ENCODE measurements at places on chromosomes 16 and 17. TPM values are rescaled to one million over a fixed set of nuclear protein-coding genes. Genes with fewer than 3 reads are reported as not detected.

DNA sequence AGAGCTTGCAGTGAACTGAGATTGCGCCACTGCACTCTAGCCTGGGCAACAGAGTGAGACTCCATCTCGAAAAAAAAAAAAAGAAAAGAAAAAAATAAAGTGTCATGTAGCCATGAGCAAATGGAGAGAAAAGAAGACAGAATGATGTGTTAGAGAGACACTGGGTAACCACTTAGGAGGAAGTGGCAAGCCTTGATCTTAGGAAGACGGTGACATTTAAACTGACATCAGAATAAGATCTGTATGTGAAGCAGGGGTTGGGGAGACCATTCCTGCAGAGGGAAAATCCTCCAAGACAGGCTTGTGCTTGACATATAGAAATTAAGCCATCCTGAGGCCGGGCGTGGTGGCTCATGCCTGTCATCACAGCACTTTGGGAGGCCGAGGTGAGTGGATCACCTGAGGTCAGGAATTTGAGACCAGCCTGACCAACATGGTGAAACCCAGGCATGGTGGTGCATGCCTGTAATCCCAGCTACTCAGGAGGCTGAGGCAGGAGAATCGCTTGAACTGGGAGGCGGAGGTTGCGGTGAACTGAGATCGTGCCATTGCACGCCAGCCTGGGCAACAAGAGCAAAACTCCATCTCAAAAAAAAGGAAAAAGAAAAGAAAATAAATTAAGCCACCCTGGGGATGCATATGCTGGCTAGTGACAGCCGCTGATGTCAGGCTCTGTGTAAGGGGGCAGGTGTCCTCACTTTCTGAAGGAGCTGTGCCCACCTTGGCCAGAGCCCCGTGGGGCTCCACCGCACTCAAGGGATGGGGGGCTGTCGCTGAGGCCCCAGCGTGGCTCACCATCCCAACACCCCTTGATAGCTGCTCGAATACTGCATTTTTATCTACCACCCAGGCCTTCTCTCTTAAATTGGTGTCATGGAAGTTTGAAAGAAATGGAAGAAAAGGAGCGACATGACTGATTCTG, 13.1 kb upstream of the CYB5B start:
- DNase-seq: no peak

DNA sequence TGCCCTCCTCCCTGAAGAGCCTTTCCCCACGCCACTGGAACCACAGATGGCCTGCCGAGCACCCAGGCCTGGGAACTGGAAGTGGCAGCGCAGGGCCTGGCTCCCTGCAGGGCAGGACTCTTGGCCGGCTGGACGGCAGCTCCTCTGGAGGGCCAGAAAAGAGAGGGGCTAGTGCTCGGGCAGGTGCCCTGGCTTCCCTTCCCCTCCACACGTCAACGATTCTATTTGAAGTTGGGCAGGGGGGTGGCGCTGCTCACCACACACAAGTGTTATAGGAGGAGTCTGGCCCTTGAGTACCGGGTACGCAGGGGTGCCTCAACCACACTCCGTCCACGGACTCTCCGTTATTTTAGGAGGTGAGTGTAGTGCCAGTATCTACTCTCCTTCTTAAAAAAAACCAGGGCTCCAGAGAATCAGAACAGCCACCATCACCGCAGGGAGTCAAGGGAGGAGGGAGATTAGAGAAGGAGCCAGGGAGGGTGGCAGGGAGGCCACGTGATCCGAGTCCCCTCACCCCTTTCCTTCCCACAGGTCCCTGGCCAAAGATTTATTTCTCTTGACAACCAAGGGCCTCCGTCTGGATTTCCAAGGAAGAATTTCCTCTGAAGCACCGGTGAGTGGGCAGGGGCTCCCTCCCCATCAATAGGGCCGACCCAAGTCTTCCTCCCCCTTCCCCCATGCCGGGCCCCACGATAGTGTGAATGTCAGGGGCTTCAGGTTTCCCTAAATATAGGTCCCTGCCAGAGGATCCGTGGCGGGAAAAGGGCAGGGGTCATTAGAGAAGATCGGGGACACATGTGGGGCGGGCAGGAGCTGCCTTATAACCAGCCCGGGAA, 1.4 kb upstream of the ALDOA start:
- DNase-seq: peak; percentile 80

DNA sequence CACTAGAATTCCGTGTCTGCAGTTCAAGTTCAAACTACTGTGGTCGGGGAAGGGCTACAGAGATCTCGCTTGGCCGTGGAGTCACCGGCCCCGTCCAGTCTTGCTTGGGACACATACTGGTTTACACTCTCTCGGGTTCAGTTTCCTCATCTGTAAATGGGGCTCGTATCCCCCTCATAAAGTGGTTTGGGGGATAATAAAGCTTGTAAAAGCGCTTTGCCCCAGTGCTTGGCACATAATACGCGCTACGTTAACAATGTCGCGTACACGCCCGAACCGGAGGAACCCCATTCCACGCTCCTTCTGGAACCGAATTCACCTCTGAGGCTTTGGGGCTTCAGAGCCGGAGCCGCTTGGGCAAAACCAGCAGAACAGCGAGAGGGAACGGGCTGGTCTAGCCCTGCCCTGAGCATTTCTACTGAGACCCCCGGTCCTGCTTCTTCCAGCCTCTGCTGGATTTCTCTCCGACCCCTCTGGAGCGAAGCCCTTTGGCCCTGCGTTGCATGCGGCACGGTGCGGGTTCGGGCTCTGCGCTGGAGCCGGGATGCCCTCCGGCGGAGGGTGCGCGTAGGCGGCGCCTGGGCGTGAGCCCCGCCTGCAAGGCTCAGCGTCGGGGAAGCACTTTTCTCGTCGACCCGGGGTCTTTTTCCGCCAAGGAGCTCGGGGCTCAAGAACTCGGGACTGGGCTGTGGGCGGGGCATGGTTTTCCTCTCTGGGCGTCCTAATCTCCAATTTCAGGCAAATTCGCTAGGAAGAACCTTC, 26.1 kb upstream of the HOXB13 start:
- DNase-seq: no peak

DNA sequence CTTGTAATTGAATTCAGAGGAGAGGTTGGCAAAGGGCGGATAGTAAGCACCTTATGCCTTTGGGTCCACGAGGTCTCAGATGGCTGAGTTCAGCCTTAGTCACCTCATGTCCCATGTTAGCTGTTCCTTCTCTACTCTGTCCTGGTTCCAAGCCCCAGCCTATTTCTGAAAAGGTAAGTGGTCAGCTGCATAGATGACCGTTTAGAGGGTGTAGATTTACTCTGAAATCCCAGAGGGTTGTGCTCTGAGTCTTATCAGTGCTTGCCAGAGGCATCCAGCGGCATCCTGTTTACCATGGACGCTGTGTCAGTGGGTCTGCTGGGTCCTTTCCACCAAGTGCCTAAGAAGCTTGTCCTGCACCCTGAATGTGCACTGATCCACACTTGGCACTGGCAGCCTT, 1.9 kb downstream of the ZNF778 start:
- DNase-seq: no peak

The CNGB1 gene
- total RNA-seq: 0.75 TPM

DNA sequence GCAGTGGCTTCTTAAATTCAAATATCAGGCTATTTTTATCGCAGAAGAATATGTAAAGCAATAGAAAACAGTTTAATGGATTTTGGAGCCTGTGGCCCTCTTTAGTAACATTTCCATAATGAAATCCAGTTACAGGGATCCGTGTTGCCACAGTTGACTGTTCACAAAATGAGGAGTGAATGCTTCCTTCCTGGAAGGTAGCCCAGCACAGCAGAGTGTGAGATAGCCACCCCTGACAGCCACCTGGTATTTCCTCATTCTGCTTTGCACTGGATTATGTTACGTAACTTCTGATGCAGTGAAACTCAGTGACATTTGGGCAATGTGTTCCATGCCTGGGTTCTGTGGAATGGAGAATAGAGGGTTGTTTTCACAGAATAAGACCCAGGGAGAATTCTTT, 517.2 kb downstream of the RBFOX1 start:
- no peak for DNase-seq

All from transverse colon (tissue), 4 donors.